ENCODE measurements at places on chromosomes 13 and 19.

GRCh38 chr13:67390462-67391086 lies 160.4 kb upstream of the PCDH9 start:
- DNase-seq = no peak

DNA sequence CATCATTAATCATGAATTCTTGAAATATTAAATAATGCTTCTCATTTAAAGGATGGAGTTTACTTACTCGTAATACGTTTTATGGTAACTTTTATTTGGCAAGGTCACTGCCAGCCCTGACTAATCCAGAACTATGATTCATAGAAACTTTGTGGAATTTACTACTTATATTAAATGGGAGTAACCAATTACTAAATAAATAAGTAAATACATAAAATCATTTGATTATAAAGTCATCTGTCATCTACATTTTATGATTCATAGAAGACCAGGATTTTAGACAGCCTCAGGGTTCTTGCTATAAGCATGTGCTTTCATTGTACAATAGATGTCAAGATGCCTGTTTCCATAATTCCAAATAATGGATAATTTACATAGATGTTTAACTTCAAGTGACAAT lies 611.1 kb downstream of the TBC1D4 start:
- DNase-seq = no peak

DNA sequence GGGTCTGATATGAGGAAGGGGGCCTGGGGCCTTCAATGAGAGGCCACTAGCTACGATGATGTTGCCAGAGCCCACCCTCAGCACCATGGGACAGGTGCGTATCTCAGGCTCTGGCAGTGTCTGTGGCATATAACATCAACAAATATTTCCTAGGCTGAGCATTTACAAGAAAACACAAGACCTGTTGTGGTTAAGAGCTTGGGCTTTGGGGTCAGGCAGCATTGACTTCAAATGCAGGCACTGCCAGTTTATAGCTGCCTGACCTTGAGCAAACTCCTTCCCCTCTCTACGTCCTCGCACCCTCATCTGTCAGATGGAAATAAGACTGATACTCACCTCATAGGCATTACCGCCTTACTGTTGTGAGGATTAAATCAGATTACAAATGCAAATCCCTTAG lies 156.0 kb downstream of the KATNAL1 start:
- DNase-seq = no peak

GRCh38 chr13:83531022-83531421 lies 351.3 kb downstream of the SLITRK1 start:
- DNase-seq = no peak

DNA sequence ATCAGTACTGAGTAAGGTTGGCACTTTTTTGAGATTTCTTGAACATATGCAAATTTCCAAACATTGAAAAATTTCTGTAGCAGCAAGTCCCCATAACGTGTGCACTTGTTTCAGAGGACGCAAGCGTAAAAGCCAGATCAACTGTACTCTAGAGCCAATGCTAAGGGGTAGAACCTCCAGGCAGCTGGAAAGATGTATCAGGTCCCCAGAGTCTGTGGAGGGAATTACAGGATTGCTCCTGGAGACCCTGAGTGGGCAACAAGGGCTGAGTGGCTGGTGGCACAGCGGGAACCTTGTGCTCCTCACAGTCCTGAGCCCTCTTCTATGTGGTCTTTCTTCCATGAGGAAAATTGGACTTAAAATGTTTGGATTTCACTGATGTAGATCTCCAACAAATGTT lies 53.9 kb upstream of the AMER2 start:
- no peak for DNase-seq

DNA sequence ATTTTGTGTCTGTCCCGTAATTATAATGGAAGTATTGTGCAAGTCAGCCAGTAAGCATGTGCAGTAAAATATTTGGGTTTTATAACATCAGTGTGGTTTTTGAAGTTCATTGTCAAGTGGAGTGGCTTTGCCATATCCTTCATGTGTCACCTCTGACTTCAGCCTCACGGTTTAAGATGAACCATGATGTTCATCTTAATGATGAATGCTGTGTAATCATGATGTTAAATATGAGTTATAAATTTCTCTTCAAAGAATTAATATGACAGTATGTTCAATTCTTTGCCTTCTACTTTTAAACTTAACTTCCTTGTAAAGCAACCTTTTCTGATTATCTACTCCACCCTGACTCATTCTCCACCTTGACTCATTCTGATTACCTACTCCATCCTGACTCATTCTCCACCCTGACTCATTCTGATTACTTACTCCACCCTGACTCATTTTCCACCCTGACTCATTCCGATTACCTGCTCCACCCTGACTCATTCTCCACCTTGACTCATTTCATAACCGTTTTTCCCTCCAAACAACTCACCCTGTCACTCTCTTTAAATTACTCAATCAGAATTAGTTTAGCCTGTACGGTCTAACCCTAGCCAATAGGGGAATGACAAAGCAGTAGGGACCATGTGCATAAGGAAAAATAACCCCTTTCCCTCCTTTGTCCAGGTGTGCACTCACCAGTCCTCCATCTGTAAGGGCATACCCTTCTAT lies 50.3 kb upstream of the ANKRD10 start:
- DNase-seq = peak; percentile 20

DNA sequence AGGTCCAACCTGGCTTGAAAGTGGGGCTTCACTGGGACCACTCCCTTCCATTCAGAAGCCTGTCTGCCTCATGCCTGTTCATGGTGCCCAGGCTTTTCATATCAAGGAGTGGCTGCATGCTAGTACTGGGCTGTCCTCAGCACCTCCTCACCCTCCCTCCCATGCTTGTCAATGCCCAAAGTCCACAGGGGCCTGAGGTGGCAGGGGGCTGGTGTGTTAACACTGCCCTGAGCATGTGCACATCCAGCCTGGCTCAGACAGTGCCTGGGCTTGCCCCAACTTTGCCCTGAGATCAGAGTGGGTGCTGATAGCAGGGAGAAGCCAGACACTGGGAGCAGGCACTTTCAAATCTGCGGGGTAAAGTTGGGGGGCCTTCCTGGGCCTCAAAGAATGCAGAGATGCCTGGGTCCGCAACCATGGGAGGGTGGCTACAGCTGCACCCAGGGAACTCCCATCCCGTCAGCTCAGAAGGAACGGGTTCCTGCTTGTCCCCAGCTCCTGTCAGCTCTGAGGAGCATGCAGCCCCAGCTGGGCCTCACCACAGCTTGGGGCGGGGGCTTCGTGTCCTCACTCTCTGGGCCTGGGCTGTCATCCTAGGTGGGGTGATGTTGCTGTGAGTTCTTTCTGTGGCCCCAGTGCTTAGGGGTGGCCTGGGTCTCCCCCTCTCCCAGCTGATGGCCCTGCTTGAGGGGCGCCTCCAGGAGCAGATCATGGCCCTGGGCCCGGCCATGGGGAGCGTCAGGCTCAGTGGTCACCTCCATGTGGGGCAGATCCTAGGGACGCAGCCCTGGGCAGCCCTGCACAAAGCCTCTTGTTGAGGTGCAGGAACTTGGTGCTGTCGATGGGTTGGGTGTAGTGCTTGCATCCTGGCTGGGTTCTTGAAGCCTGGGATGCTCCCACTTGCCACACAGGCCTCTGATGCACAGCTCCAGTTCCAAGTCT lies 830.6 kb upstream of the SLITRK5 start:
- DNase-seq = no peak

DNA sequence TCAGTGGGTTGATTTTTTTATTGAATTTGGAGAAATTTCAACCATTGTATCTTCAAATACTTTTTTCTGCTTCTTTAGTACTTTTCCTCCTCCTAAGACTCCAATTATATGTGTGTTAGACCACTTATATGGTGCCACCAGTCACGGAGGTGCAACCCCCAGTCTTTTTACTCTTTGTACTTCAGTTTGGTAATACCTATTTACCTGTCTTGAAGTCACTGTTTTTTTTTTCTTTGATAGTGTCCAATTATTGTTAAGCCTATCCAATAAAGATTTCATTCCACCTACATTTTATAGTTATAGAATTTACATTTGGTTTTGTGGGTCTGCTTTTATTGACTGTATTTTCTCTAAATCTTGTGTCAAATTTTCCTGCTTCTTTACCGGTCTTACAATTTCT lies 14.9 kb downstream of the ZNF283 start:
- no peak for DNase-seq

GRCh38 chr19:6271721-6272410 lies 7.9 kb downstream of the MLLT1 start:
- DNase-seq = no peak

DNA sequence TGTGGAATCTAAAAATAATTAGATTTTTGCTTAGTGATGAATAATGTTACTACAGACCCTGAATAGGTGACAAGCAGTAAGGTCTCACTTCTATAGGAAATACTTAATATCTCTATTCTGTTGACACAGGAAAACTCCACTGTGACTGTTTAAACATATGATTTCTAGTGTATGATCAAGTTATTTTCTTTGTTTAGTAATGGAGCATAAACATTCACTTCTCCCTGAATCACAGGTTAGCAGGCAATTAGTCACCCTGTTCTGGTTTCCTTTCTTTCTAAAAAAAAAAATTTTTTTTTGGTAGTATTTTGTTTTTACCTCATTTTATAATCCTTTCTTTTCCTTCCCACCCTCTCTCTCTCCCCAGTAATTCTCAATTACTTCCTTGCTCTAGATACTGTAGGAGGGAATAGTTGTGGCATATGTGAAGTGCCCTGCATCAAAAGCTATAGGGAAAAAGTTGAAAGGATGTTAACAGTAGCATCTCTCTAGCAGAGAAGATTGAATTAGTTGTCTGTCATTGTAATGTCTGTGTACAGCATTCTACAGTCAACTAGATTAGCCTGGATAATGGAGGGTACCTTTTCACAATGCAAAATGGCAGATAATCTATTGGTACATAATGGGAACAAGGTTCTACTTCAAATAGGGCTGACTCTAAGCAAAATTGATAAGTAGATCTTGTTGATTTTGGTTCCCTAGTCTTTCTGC lies 3.5 kb downstream of the HS6ST3 start:
- no peak for DNase-seq

GRCh38 chr19:294946-295686 lies 3.9 kb upstream of the PLPP2 start:
- peak; percentile 56 for DNase-seq

DNA sequence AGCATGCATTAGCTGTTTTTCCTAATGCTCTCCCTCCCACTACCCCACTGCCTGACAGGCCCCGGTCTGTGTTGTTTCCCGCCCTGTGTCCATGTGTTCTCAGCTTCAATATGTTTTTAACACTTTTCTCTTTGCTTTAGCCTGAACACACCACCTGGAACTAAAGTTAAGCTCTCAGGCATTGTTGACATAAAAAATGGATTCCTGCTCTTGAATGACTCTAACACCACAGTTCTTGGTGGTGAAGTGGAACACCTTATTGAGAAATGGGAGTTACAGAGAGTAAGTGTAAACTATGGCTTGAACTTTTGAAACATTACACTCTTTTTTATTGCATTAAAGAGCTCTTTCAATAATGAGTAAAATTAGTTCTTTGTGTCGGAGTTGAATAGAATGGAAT lies 70.1 kb downstream of the TDRD3 start:
- DNase-seq = no peak

GRCh38 chr13:23288564-23288963 lies 107.8 kb downstream of the SGCG start:
- DNase-seq = no peak

DNA sequence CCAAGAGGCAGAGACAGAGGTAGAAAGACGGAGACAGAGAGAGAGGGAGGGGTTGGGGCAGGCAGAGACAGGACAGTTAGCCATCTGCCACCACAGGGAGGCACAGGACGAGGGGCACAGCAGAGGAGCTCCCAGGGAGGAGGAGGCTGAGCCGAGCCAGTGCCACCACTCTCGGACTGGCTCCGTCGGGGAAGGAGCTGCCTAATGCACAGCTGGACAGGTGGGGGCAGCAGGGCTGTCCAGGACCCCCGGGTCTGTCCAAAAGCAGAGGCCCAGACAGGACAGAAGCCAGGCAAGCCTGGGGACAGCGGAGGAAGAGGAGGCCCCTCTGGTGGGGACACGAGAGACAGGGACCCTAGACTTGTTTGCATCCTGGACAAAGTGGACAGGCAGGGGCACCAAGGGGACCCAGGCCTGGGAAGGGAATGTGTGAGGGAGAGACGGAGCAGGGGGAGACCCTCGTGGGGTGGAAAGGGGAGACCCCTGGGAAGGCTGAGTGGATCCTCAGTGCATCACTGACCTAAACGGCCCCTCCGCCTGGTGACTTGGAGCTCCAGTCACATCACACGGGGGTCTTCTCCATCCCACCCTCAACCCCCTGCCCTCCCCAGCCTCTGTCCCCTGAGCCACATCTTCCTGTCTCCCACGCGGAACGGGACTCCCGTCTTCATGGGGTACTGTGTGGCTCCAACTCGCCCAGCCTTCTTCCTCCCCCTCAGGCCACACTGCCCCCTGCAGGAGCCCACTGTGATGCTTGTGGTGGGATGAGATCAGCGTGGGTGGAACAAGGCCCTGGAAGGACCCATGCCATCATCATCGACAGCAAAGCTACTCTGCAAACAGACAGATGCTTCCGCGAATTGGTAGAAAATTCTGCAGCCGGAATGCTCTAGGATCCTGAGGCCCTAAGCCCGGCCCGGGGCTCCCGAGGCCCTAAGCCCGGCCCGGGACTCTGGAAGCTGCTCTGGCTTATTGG lies 915 bp downstream of the F10 start:
- no peak for DNase-seq

- DNase-seq = no peak
Measured at GRCh38 chr19:11138601-11139300, 16.8 kb downstream of the SPC24 start.

DNA sequence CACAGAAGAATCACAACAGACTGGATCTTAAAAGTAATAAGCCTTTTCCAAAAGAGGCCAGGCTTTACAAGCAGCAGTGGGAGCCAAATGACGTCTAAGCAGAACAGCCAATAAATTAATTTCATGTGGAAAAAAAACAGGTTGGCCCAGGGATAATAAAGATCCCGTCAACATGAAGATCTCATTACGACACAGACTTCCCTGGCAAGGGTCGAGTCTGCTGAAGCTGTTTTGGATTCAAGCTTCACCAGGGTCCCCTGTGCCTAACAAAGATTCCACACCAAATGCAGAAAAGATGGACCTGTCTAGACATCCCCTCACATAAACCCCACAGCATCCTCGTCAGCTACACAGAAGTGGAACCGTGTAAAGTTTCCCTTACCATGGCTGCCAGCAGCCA lies 215.1 kb upstream of the ZNF507 start:
- DNase-seq = no peak

DNA sequence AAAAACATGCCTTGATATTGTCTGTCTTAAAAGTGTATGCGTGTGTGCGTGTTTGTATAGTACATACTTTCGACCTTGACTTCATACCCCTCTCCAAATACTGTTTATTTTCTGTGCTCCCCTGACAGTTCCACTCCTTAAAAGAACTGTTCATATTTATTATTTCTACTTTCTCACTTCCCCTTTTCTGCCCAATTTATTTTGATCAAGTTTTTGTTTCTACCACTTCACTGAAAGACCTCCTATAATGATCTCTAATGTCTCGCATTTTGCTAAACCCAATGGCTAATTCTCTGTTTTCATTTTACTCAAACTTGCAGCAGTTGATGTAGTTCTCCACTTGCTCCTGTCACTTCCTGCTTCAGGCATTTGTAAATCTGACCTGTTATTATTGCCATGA lies 426.1 kb upstream of the KLF12 start:
- no peak for DNase-seq

- no peak for DNase-seq
Measured at GRCh38 chr19:16737911-16738310, 18.3 kb downstream of the NWD1 start.
